ENCODE measurements at places on chromosomes 3 and 15. TPM values are rescaled to one million over a fixed set of nuclear protein-coding genes. Genes with fewer than 3 reads are reported as not detected.

DNA sequence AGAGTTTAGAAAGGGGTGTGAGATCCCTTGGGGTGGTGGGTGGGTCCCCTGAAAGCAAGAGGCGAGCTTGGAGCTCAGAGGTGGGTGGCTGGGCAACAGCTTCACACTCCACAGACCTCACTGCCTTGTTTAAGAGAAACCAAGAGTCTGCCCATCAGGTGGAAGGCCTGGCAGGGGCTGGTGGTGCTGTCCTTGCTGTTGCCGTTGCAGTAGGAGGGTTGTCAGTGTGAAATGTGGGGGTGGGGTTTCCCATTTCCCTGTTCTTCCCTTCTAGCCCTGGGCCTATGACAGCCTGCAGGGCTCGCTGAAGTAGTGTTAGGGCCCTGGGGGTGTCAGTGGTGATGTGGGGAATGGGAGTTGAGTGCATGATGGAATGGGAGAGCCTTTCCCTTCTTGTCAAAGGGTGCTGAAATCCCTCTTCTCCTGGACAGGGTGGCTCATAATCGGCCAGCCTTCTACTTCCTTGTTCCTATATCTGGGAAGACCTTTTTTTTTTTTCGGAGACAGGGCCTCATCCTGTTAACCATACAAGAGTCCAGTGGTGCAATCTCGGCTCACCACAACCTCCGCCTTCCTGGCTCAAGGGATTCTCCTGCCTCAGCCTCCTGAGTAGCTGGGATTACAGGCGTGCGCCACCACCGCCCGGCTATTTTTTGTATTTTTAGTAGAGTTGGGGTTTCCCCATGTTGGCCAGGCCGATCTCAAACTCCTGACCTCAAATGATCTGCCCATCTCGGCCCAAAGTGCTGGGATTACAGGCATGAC, 4.3 kb downstream of the PLEKHO2 start:
- H3K4me1 ChIP-seq: peaks cover 53% of the 10 kb centered on the region
- H3K36me3 ChIP-seq: peaks cover 27% of the 10 kb centered on the region
- peak overlapping the region; percentile 3 for H3K4me3 ChIP-seq
- no peak for DNase-seq
- no peaks in the 10 kb centered on the region for H3K27me3 ChIP-seq

DNA sequence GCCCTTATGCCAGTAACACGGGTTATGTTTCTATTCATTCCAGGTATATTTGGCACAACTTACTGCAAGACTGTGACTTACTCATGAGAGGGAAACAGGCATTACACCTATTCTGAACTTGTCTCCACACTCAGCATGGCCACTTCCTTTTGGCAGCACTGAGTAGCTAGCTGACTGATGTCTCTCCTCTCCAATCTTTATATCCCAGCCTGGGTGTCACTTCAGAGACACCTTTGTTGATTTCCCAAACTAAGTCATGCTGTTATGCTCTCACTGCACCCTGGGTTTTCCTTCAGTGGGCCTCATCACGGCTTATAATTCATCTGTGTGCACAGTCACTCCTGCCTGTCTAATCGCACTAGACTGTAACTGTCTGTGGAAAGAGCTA, 114.8 kb downstream of the MYLK start:
- no peak overlapping the region for H3K4me3 ChIP-seq
- H3K36me3 ChIP-seq: no peaks in the 10 kb centered on the region
- no peak overlapping the region for H3K27ac ChIP-seq
- peaks cover 33% of the 10 kb centered on the region for H3K27me3 ChIP-seq
- DNase-seq: no peak

- H3K36me3 ChIP-seq: peaks cover 11% of the 10 kb centered on the region
- H3K4me1 ChIP-seq: no peaks in the 10 kb centered on the region
- DNase-seq: no peak
- no peaks in the 10 kb centered on the region for H3K27me3 ChIP-seq
These were observed 21.2 kb downstream of the NR1D2 start for GRCh38 chr3:23966328-23966727.

GRCh38 chr3:143677430-143677829, 170.8 kb downstream of the SLC9A9 start:
- H3K4me3 ChIP-seq: no peak overlapping the region
- H3K4me1 ChIP-seq: peaks cover 7% of the 10 kb centered on the region
- H3K27me3 ChIP-seq: no peaks in the 10 kb centered on the region
- no peak for DNase-seq
- H3K27ac ChIP-seq: no peak overlapping the region
- no peaks in the 10 kb centered on the region for H3K36me3 ChIP-seq

SPATA12 gene
- total RNA-seq: not detected

IL16 gene
- 144 TPM for total RNA-seq

NRG4 gene
- not detected for total RNA-seq

Data from activated CD8-positive, alpha-beta memory T cell treated with anti-CD3 and anti-CD28 coated beads, Interleukin-2, amount 10 ng/mL, durations not matched to agents 7 days and 5 days (primary cell).